ENCODE measurements at places on chromosomes 5 and 9.

GRCh38 chr5:95822542-95823181 lies at the start of gene GLRX:
GLRX (minus strand) TSS chr5:95822726; CDS start chr5:95822662, 64 bp downstream.
- DNase-seq, result peak; percentile 78

GRCh38 chr5:43619911-43620310 lies 16.9 kb downstream of the NNT start:
- DNase-seq, result no peak

GRCh38 chr5:60177596-60177995 lies 284.1 kb upstream of the PDE4D start:
- DNase-seq, result no peak

DNA sequence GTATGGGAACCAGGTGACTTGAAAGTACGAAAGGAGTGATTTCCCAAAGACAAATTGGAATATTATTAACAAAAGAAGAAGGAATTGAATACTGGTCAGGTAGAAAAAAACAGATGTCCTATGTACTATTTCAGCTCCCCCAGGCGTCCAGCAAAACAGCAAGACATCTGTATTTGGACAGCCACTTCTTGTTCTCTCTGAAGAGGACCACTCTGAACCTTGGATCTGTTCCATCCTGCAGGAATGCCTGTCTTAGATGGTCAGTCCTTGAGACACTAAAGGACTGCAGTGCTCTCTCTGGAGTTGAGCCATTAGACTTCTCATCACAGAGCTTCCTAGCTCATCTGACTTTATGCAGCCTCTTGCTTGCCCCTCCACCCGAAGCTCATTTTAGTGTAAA lies 74.4 kb upstream of the RARS1 start:
- no peak for DNase-seq

- DNase-seq, result no peak
These were observed 588.3 kb downstream of the BNC2 start for GRCh38 chr9:16282216-16282615.

DNA sequence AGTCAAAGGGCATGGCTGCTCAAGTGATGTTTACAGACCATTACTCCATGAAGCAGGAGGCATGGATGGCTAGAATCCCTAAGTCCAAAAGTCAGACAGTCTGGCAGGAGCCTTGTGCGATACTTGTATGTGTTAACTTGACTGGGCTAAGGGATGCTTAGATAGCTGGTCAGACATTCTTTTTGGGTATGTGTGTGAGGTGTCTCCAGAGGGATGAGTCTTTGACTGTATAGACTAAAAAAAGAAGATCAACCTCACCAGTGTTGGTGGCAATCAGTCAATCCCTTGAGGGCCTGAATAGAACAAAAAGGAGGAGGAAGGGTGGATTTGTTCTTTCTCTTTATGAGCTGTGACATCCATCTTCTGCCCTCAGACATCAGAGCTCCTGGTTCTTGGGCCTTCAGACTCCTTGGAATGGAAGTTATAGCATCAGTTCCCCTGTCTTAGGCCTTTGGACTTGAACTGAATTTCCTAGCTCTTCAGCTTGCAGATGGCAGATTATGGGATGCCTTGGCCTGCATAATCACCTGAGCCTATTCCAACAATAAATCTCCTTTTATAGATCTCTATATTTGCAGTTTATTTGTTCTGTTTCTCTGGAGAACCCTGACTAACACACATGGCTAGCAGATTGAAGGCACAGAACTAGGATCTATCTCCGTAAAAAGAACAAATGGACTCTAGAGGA lies 9.7 kb upstream of the HSPB3 start:
- no peak for DNase-seq
